Liver (tissue), 10 donors: ENCODE measurements at places on chromosomes 5 and 9. TPM values are rescaled to one million over a fixed set of nuclear protein-coding genes. Genes with fewer than 3 reads are reported as not detected.

GRCh38 chr9:121748074-121748473 is 96.6 kb downstream of the DAB2IP start:
- no peak for DNase-seq

The FAM200C gene
- 2.9 TPM for total RNA-seq

DNA sequence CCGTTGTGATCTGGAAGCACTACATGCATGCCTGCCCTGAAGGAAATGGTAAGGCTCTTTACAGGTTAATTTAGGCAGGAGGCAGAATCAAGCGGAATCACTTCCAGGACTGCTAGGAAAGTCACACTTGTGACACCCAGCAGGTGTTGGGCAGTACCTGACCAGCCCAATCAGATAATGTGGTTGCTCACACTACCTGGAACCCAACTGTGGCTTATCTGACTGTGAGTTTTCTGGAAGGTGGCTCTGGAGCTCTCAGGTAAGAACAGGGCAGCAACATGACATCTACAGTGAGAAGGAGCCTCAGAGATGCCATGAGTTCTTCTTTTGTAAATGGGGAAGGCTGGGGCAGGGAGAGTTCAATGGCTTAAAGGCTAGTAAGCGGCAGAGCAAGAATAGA is 146.4 kb downstream of the ARSB start:
- no peak for DNase-seq

The ADRB2 gene
- 7.6 TPM for total RNA-seq

GRCh38 chr5:117380316-117380715 is 805.7 kb upstream of the SEMA6A start:
- no peak for DNase-seq

The SMIM32 gene
- not detected for total RNA-seq

DNA sequence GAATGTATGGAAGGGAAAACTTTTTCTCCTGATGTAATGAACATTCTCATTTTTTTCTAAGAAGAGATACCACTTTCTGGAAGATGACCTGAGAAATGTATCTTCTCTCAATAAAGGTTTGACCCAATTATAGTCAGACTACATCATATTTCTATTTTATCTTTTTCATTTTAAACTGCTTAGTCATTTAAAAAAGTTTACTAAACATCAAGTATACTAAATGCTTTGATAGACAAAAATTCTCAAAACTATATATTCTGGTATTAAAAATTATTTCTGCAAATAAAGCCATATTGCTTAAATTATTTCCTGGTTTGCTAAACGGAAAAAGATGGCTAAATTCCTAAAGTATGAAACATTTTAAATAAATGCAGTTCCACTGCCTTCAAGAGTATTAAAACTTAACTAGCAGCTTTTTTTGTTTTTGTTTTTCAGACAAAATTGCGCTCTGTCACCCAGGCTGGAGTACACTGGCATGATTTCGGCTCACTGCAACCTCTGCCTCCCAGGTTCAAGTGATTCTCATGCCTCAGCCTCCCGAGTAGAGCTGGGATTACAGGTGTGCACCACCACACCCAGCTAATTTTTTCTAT is 37.1 kb downstream of the FBXW11 start:
- DNase-seq: no peak

DNA sequence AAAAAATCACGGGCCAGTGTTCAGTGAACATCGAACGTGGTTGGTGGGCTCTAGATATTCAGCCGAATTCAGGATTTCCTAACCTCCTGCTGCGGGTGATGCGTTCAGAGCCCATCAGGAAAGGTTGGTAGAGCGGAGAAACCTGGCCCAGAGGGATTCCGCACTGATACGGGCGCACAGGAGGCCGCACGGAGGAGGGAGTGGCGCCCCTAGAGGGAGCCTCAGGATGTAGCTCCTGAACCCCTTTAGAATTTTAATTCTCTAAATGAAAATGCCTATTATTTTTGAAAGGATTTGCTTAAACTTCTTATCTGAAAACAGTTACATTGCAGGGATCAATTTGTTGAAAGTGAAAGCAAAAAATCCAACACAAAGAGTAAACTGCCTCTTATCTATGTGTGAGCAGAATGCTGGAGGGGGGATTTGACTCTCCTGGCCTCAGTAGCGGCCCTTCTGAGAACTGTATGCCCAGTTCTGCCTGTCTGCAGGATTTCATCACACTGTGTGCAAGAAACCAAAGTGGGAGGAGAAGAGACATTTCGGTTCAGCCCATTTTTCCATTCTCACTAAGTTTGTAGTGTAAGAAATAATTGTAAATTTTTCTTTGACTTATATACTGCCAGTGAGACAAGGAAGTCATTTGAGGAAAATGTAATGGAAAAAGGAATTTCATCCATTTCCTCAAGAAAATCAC is 75.9 kb downstream of the TENT4A start:
- no peak for DNase-seq

DNA sequence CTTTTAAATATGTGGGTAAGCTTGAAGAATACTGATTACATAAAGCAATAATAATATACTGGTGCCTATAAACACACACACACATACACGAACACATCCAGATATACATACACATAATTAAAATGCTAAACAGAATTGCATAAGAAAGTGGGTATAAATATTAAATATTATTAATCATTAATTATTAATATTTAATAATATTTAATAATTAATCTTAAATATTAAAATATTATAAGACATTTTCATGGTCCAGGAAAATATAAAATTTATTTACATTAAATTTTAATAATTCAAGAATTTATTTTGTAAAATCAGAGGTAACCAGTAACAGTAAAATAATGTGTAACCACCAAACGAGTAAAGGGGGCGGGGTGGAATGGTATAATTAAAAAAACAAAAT is 178.3 kb downstream of the TMEM232 start:
- DNase-seq: no peak

The CCL19 gene
- total RNA-seq: not detected

- no peak for DNase-seq
Measured at GRCh38 chr5:158054223-158055110, 195.5 kb upstream of the CLINT1 start.

DNA sequence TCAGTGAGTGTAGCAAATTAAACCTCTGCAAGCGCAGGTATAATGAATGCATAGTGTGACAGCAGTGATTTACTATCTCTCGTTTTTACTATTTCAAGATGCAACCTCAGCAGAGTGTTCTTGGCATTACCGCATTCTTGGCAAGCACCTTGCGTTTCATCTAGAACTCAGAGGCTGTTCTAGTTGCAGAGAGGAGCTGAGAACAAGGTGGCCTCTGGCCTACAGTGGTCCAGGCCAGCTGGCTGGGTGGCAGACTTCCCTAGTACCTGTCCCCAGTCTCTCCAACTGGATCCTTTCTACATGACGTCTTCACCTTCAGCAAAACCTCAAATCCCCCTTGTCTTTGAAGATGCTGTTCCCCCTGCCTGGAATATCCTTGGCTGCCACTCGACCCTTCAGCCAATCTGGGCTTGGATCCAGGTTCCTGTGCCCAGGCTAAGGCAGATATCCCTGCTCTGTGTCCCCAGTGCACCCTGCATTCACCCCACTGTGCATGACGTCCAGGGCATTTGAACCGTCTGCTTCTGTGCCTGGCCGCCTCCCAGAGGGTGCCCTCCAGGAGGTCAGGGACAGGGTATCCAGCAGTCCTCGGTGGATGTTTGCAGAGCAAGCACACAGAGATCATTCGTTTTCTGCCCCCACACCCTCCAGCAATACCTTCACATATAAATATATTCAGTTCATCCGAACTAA is 120.4 kb upstream of the CPEB4 start:
- DNase-seq: no peak

The FAM221B gene
- not detected for total RNA-seq
